B cell (primary cell): ENCODE measurements at places on chromosomes 7 and 10. TPM values are rescaled to one million over a fixed set of nuclear protein-coding genes. Genes with fewer than 3 reads are reported as not detected.
A peak's percentile ranks its signal among the peaks of the same experiment; 100 is the strongest.

DNA sequence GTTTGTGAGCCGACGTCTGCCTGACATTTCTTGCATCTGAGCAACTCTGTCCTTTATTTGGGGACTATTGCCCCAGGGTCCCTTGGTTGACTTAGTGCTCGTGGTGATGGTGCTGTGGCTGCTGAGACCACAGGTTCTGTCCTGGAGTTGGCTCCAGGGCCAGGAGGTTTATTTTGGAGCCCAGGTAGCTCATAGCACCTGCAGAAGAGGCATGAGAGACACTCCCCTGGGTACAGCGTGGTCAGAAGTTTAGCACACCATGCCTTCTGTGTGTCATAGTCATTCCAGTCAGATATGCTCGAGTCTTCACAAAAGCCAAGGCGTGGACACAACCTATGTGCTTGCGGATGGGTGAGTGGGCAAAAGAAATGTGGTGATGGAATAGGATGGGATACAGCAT is 496.9 kb downstream of the TCERG1L start:
- no peak for DNase-seq

- no peak for DNase-seq
Measured at GRCh38 chr10:13851906-13852305, 265.1 kb downstream of the PRPF18 start.

DNA sequence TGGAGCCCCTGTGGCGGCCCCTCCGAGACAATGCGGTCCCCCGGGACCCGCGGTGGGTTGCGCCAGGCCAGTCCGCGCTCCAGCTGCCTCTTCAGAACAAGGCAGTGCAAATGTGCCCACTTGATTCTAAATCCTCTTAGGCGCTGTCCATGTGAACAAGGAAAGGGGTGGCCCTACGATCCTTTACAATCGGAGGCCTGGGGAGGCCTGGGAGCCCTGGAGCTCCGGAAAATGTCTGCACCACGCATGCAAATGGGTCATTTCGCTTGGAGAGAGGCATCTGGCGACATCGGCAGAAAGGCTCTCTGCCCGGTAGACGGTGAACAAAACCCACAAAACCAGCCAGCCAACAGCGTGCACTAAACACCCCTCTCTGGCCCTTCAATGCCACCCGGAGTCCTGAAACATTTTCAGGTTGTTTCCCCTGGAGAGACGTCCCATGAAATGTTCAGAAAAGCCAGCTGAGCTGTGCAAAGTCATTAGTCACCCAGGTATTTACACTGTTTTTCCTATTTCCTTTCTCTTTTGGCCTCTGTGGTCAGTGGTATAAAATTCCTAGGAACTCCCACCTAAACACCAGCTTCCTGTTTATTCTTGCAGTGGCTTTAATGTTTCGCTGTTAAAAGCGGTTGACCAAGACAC is 102.8 kb upstream of the ZNF438 start:
- peak; percentile 43 for DNase-seq

- no peak for DNase-seq
Measured at GRCh38 chr7:3691478-3692158, 390.6 kb downstream of the SDK1 start.

GRCh38 chr7:120857588-120858573 is at the start of gene TSPAN12:
TSS of gene TSPAN12 (minus strand) at chr7:120858144. CDS start at chr7:120856763, 1,381 bp downstream.
- DNase-seq, result peak; percentile 68

GRCh38 chr10:91054325-91054724 is 133.4 kb upstream of the ANKRD1 start:
- DNase-seq, result no peak

GRCh38 chr10:16915300-16915699 is 98.1 kb upstream of the RSU1 start:
- no peak for DNase-seq

DNA sequence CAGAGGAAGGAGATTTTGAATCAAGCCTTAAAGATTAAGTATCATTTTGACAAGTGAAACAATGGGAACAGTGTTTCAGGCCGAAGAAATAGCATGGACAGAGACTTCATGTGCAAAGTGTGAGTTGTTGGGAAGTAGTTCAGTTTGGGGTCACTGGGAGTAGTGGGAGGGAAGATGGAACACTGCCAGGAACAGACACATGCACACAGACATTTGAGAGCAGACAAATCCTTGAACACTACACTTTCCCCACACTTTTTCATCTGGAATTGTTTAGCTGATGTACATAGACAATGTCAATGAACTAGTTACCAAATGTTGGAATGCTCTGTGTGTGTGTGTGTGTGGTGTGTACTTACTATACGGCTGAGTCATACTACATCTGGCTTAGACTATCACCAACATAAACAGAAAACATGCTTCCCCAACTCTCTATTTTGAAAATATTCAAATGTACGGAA is 52.4 kb upstream of the LRRC17 start:
- no peak for DNase-seq

The RSBN1L gene
- total RNA-seq, result 47.0 and 55.0 TPM in 2 replicates

The PIP gene
- not detected in 2 replicates for total RNA-seq

The CCDC146 gene
- total RNA-seq, result 8.5 and 10.2 TPM in 2 replicates
